Cardiac atrium fibroblast (primary cell): ENCODE measurements at places on chromosomes 4 and X. TPM values are rescaled to one million over a fixed set of nuclear protein-coding genes. Genes with fewer than 3 reads are reported as not detected.

The MAGEA12 gene
- not detected in 2 replicates for total RNA-seq

The GAGE12F gene
- total RNA-seq, result not detected in 2 replicates

The XAGE1A gene
- not detected in 2 replicates for total RNA-seq

The SMPX gene
- not detected in 2 replicates for total RNA-seq

The DCAF4L1 gene
- total RNA-seq, result under 0.01 TPM in 1 of 2 replicates, not detected in the other

The NEXMIF gene
- not detected in 2 replicates for total RNA-seq

The NKX1-1 gene
- total RNA-seq, result not detected in 2 replicates

The PIR gene
- 31.1 and 37.3 TPM in 2 replicates for total RNA-seq
